ENCODE measurements at places on chromosomes 7 and 10.

- no peak for DNase-seq
Observed at GRCh38 chr10:88642209-88642608, 22.0 kb upstream of the LIPF start.

GRCh38 chr7:18290223-18290622, 205.3 kb upstream of the HDAC9 start:
- no peak for DNase-seq

GRCh38 chr10:124663766-124664360, 80.3 kb downstream of the FAM53B start:
- no peak for DNase-seq

GRCh38 chr7:128270826-128271272, 29.8 kb downstream of the LEP start:
- peak; percentile 43 for DNase-seq

DNA sequence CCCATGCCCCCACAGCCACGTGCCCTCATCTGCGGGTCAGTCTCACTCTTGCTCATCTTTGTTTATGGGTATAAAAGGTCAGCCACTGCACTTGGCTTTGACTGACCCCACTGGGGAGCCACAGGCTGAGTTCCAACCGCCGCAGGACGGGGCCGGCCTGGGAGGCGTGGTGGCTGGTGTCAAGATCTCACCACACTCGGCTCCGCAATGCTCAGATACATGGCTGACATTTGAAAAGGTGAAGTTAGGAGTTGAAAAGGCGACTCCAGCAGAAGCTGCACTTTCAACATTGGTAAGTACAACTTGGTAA, 14.9 kb downstream of the TUBGCP2 start:
- no peak for DNase-seq

DNA sequence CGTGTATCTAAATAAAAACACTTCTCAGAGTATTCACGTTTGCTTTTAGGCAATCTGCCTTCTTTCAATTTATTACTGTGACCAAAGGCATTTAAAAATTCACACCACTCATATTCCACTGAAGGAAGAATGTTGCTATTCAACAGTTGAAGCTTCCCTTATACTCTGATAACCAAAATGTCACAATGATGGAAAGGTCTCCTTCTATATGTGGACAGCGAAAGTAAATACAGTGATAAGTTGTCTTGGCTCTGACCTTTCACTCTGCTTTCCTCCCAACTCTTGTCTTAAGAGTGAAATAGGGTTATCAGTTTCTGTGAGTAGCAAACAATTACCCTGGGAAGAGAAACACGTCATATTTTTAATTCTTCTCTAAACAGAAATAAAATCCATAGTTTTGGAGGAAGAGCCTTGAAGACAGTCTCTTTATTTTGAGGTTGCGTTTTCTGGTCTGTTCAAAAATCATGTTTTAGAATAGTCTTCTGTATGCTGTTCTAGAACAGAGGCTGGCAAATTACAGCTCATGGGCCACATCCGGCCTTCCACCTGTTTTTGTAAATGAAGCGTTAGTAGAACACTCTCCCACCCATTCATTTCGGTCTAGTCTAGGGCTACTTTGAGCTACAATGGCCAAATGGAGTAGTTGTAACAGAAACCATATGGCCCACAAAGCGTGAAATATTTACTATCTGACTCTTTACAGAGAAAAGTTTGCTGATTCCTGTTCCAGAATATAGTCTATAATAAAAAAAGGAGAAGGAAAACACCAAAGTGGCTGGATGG, 41.3 kb downstream of the ETV1 start:
- no peak for DNase-seq

DNA sequence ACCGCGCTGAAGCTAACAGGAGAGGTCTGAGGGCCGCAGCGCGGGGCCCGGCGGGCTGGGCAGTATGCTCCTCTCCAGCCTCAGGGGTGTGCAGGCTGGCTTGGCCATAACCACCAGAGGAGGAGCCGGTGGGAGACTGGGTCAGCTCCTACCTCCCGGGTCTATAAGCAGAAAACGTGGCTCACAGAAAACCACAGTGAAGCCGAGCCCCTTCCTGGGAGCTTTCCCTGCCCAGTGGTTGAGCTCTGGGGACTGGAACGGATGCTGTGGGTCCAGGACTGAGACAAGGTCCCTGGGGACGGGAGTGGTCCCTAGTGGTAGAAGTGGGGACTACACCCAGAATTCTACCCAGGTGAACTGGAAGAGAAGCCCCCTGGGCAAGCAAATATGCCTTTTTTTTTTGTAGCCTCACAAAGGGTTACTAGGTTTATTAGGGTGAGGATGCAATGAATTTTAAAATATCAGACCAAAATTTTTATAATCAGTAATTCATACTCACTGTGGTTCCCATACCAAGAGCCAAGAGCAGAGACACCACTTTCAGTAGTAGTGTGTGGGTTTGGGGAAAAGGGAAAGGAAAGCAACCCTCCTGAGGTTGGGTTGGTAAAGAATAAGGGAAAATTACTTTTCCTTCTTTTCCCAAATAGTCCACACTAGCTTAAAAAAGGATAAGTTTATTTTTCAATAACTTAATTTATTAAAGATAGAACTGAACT, 67.9 kb upstream of the PRKCQ start:
- DNase-seq: no peak

- DNase-seq: no peak
Observed at GRCh38 chr10:110569122-110569521, 1.6 kb downstream of the SMC3 start.

GRCh38 chr7:130275826-130276297, 9.2 kb downstream of the CPA2 start:
- DNase-seq: no peak

GRCh38 chr10:44574596-44575480, 189.9 kb upstream of the CXCL12 start:
- DNase-seq: no peak

DNA sequence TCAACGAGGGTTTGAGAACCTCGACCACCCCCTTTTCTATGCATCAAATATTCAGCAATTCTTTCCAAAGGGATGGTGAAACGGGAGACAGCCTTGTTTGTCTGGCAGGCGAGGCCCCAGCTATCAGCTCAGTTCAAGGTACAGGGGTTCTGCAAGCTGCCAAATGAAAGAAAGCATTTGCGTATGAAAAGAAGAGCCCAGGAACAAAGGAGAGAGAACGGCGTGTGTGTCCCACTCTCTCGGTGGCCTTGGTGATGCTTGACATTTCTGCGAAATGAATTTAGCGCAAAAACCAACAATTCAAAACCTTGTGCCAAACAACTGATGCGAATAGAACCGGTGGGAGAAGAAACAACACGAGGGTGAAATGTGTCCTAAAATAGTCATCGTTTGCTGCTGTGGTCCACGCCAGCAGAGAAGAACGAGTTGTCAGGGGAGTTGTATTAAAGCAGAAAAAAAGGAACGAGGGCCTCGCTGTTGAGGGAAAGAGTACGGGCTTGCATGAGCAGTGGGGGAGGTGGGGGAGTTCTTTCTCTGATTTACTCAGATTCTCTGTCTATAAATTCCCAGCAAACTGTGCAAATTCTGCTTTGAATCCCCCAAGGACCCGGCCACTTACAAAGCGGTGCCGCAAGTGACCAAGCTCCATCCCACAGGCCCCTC, 97.7 kb downstream of the TMEM130 start:
- DNase-seq: no peak

DNA sequence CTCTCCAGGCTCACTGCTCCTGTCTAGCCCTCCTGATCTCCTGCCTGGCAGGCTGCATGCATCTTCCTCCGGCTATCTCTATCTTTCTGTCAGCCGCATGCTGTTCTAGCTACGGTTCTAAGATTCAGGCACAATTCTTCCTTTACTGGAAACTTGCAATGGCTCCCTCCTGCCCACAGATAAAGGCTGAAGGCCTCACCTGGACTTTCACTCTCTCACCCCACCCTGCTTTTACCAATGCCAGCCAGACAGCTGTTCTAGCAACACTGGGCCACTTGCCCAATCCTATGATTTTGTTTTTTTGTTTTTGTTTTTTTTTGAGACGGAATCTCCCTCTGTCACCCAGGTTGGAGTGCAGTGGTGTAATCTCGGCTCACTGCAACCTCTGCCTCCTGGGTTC, 38.3 kb downstream of the BEND7 start:
- no peak for DNase-seq

DNA sequence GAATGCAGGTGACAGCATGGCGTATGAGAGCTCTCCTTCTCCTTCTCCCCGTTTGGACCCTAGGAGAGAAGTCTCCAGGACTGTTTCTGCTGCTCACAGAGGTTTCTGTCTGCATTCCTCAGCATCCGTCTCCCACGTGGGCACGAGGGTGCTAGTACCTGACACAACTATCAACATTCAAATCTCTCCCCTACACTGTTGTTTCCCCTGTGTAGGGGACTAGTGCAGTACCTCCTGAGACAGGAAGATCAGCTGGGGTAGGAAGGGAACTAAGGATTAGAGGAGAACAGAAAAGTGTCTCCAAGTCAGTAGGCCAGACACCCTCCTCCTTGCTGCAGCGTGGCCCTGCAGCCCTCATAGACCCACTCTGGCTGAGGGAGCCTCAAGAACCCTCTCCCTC, 29.0 kb downstream of the STOX1 start:
- no peak for DNase-seq

- DNase-seq: peak; percentile 66
Observed at GRCh38 chr7:29806208-29806994, at the start of gene WIPF3. Gene WIPF3, plus strand, starts transcription at chr7:29806508. Its CDS starts 28,217 bp downstream, at chr7:29834725.

DNA sequence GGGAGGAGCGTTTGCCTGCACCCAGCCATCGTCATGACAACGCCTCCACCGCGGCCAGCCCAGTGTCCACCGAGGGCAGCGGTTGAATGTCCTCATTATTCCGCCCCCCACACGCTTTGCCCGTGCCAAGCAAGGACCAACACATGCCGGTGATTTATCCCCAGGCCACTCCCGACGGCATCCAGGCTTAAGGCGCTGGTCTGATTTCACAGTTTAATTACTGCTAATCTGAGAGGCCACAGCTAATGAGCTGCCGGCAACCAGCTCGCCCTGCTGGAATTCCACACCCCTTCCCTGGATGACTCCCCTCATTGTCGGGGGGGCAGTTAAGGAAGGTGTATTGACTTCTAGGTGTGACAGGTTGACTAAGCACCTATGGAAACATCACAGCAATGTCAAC, 432.3 kb downstream of the DNAJB6 start:
- no peak for DNase-seq

- no peak for DNase-seq
Observed at GRCh38 chr10:11901833-11902475, 78.8 kb downstream of the PROSER2 start.

GRCh38 chr7:2247141-2247995, 5.3 kb downstream of the NUDT1 start:
- DNase-seq: peak; percentile 61

GRCh38 chr10:86056672-86057071, 309.9 kb downstream of the GRID1 start:
- no peak for DNase-seq

DNA sequence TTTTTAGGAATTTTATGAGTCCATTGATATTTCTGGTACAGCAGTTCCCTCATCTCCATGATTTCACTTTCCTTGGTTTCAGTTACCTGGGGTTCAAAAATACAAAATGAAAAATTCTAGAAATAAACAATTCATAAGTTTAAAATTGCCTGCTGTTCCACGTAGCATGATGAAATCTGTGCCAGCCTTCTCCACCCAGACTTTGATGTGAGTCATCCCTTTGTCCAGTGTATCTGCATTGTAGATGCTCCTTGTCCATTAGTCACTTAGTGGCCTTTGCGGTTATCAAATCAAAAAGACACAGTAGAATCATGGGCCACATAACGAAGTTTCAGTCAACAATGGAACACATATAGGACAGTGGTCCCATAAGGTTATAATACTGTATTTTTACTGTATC, 286.9 kb downstream of the PTEN start:
- peak; percentile 61 for DNase-seq

GRCh38 chr7:92731335-92732063, 104.9 kb downstream of the CDK6 start:
- DNase-seq: no peak

GRCh38 chr10:27344568-27345454, 104.2 kb upstream of the ACBD5 start:
- DNase-seq: no peak

DNA sequence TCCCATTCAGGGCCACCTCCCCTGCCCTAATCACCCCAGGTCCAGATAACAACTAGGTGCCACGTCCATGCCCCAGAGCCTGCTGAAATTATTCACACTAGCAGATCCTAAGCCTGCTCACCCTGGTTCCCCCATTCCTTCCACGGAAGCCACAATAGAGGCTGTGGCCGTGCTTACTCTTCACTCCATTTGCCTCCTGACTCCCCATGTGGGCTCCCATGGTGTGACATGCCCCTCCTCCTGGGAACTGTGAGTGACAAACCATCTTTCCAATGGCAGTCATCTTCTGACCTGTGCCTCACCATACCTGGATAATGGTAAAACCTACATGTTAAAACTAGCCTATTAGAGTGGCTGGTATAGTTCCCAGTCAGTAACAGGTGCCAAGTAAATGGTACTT, 216.2 kb upstream of the PRKCQ start:
- no peak for DNase-seq

- peak; percentile 55 for DNase-seq
Observed at GRCh38 chr10:100303724-100304319, 17.3 kb upstream of the BLOC1S2 start.

DNA sequence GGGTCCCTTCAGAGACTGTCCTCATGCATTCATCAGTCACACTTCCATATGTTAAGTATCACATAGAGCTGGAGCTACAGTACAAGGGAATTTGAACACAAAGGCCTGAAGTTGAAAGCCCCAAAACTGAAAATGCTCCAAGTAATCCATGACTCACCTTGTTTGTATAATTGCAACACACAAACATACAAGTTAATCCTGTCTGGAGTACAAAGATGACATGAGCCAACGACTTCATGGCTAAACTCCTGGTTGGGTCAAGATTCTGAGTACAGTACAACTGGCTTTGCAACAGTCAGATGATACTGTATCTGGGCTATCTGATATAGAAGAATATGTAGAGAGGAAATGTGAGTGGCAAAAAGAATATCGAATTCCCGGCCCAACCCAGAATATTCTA, 73.1 kb upstream of the AASS start:
- DNase-seq: no peak

GRCh38 chr7:127726476-127726875, 74.5 kb downstream of the SND1 start:
- DNase-seq: no peak

DNA sequence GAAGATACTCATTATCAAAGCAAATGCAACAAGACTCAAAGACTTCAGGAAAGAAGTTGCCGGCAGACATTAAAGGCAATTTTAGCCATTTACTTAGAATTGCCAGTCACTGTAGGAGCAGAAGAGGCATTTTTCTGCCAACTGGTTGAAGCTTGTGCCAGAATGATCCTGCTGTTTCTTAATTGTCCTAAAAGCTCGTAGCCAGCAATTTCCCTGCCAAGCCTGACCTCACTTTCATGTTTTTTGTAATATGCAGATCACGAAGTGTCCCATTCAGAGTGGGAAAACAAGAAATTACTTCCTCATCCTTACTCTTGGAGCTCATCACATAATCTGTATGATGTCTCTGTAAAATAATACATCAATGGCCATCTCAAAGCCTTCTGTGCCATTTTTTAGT, 130.9 kb upstream of the ANKRD1 start:
- DNase-seq: peak; percentile 31

Data from AG20443 (cell line).